Pancreas (tissue), 10 donors: ENCODE measurements at places on chromosomes 1 and 21. TPM values are rescaled to one million over a fixed set of nuclear protein-coding genes. Genes with fewer than 3 reads are reported as not detected.

GRCh38 chr1:93692983-93693591, 11.4 kb upstream of the BCAR3 start:
- DNase-seq: no peak

DNA sequence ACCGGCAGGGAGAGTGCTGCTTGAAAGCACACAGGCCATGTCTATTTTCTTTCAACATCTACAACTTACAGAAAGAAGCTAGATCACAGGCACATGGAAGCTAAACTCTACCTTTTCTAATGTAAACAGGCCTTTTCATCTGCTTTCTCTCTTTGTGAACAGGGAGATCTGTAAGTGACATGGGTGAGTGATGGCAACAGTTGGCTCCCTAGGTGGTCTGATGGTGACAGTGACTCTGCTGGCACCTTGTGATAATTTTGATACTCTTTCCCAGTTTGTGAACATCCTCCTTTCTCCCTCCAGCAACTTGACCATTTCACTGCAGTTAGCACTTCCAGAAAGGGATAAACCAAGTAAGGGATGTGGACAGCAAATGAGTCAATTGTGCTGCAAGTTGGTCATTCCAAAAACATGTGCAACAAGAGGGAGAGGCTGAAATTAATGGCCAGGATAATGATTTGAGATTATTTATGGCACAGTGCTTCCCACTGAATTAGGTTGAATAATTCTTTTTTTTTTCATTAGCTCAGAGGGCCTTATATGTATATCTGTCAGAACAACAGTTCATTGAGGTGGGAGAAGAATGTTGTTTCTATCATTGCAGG, 89.5 kb downstream of the XCL2 start:
- DNase-seq: no peak

SPRR1B gene
- total RNA-seq: not detected

DNA sequence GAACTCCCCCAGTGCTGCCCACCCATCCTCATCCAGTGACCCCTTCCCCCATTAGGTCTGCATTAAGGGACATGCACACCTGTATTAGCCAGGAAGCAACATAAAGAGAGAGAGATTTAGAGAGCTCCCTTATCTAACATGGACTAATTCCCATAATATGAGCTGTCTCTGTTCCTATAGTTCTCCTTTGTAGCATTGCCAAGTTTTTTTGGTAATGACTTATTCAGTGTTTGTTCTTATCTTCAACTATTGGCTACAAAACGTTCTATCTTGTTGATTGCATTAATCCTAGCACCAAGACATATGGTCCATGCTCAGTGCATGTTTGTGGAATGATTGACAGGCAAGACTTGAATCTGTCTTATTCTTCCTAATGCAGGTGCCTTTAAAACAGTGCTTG, 264.0 kb downstream of the ADGRL2 start:
- no peak for DNase-seq

CAMK1G gene
- not detected for total RNA-seq

OR2L5 gene
- total RNA-seq: not detected

SLC25A34 gene
- 1.9 TPM for total RNA-seq

BACE2 gene
- total RNA-seq: 85.6 TPM

DNA sequence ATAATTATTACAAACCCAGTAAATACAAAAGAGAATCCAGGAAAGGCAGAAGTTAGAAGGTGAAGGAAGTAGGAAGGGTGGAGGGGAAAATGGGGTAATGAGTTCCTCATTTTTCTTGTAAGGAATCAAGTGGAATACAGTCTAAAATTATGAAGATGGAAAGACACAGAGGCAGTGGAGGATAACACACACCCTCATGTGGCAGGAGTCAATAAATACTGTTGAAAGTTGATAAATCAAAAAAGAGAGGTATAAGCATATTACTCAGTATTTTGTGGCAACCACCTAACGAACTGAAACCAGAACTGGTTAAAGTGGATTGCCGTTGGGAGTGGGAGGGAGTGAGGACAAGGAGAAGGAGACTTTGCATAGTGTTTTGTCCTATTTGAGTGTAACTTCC, 78.6 kb upstream of the SLC44A3 start:
- no peak for DNase-seq

GRCh38 chr1:30250984-30251850, 472.2 kb downstream of the MATN1 start:
- DNase-seq: no peak

- no peak for DNase-seq
These were observed 213.7 kb upstream of the HOOK1 start for GRCh38 chr1:59601041-59601441.

GRCh38 chr1:94045465-94046056, 75.4 kb downstream of the ABCA4 start:
- DNase-seq: no peak

AMY2A gene
- total RNA-seq: 4,541 TPM

DNA sequence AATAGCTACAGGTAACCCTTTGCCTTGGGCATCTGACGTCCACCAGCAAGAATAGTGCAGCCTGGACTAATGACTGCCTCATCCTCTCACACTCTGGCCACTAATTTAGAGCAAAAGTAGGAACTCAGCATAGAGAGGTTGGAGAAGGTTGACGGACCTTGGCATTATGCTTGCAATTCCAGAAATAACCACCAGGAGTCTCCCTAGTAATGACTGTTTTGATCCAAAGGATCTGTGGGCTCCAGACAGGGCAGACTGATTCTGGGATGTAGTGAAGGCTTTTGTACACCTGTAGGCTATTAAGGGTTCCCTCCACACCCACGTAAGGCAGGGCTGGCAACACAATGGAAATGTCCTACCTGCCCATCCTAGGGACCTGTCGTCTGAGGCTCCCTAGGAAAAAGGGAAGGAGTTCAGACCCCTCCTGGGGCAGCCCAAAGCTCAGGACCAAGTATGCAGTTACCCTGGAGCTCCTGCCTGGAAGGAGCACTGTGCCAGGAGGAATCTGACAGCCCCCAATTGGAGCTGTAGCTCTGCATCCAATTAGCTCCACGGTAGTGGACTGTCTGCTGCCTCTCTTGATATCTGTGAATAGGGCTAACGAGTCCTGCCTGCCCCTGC, 91.0 kb upstream of the TMEM51 start:
- no peak for DNase-seq

DNA sequence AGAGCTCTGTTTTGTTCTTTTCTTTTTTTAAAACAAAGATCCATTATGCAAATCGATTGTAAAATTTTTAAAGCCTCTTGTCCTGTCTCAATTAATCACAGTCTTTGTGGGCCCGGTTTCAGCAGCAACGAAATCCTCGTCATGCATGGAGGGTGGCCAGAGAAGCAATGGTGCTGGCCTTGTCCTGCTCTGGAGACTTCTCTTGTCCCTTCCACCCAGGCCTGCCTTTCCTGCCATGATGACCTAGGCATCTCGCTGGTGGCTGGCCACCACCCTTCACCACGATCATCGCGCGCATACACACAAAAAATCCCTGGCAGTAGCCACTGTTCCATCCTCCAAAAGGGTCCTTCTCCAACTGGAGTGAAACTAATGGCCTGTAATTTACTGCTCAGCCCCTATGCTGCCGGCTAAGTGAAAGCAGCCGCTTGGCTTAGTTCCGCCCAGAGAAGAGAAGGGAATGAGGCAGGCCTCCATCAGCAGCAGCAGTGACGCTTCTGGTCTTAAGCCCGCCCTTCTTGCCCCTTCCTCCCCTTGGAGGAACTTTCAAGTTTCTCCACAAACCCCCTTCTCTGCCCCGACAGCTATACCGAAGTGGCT, 309.5 kb downstream of the NPHP4 start:
- DNase-seq: no peak

DNA sequence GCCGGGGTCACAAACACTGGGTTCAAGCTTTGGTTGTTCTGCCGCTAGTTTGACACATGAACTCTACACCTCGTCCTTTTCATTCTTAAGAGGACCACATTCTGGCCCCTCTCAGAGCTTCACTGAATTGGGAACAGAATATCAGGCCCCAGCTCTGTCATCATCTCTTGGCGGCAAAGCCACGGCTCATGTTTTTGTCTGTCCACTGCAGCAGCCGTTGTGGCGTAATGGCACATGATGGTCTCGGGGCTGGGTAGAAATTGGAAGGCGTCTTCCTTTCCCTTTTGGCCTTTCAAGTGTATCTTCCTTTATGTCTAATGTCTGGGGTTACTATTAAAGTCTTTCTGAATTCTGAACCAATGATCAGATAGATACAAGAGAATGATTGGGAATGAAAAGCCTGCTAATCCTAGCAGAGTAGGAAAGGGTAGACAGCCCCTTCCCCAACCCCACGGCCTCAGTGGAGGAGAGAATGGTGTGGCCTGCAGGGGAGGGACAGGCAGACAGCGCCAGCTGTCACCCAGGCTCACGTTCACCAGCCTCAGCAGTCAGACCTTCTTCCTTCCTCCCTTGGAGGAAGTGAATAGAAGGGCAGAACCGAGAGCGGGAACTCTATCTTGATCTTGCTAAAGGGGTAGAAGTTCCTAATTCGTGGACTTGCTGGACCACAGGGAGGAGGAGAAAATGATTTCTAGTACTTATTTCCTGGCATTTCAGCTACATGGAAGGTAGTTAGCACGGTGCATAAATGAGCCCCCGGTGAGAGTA, 498.1 kb downstream of the KIF26B start:
- no peak for DNase-seq

DNA sequence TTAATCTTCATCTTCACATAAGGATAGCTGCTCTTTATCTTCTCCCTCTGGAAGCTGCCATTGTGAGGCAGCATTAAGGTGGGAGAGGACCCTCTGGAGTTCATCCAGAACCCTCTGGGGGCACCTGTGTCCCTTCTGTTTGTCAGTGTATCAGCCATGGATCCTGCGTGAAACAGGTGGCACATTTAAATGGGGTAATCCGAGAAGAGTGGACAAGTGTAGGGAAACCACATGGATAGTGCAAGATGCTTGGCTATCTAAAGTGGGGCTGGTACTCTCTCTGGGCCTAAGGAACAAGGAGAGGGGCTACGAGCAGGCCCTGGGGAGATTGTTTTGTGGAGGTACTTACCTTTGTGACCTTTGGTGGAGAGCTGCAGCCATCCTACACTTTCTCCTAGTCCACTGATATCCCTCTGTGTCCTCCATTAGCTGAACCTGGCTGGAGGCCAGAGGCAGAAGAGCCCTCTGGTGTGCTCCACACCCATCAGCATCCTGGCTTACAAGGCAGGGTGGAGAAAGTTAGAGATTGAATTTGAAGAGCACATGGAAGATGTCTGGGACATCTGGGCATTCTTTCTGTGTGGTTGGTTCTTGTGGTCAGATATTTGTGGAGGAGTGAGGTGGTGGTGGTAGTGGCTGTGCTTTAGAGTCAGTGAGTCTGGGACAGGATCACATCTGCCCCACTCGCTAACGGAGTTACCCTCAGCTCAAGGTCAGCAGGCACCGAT, 117.7 kb downstream of the FGGY start:
- DNase-seq: no peak

- no peak for DNase-seq
These were observed 23.0 kb downstream of the DISP3 start for GRCh38 chr1:11501906-11502485.

DNA sequence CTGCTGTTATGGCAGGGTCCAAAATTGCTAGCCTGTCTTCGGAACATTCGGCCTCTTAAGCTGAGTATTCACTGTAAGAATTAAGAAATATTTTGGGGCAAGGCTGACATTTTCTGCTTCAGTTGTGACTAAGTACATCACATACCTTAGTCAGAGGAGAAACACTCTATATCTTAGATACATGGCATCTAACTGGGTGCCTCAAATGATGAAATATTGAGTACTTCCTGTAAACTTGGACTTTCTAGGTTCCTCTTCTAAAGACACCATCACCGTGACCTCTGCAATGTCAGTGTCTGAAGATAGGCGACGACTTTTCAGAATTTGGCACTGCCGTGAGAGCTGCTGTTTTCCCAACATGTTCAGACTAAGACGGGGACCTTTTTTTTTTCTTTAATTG, 65.6 kb downstream of the PCBP3 start:
- no peak for DNase-seq

FMO5 gene
- total RNA-seq: 32.5 TPM

FMOD gene
- 14.6 TPM for total RNA-seq

- DNase-seq: no peak
These were observed 9.4 kb upstream of the FAM3B start for GRCh38 chr21:41307219-41307618.

CYP4Z1 gene
- 0.29 TPM for total RNA-seq

LCE1D gene
- not detected for total RNA-seq

ERRFI1 gene
- 45.2 TPM for total RNA-seq

GRCh38 chr1:85447006-85447943, 17.7 kb downstream of the DDAH1 start:
- no peak for DNase-seq

- DNase-seq: no peak
These were observed 63.4 kb downstream of the KCNAB2 start for GRCh38 chr1:6108937-6109614.

GRCh38 chr1:180071759-180072158, 82.9 kb upstream of the QSOX1 start:
- DNase-seq: no peak

DNA sequence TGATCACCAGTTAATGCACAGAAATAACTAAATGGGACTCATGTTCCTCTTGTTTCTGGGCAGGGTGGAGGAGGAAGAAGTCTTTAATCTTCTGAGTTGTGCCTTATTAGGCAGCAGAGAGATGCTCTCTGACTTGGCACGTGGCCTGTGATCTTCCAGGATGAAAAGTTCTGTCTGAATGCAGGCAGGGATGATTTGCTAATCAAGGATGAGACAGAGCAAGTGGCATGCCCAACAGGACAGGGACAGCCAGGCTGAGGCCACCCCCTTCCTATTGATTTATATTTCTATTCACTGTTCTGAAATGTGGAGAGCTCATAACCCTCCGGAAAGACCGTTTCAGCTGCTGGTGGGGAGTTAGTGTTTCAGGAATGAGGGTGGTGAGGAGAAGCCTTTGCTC, 477.8 kb upstream of the CAMK1G start:
- DNase-seq: no peak

DNA sequence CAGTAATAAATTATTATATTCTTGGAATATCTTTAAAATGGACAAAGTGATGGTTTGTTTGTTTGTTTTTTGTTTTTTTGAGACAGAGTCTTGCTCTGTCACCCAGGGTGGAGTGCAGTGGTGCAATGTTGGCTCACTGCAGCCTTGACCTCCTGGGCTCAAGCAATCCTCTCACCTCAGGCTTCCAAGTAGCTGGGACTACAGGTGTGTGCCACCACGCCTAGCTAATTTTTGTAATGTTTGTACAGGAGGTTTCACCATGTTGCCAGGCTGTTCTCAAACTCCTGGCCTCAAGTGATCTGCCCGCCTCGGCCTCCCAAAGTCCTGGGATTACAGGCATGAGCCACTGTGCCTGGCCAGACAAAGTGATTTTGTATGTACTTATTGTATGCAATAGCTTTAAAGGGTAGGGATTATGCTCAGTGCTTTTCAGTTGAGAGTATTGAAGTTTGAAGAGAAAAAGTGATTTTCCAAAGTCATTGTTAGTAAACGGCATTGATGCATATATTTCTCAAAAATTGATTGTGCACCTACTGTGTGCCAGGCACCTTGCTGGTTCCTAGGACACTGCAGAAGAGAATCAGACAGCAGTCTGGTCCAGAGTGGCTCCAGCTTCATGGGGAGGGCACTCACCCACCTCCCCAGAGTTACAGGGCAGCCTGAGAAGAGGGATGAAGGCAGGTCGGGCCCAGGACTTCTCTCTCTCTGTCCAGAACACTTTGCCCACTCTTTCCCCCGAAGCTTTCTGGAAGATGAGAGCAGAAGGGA, 34.2 kb upstream of the TTC22 start:
- DNase-seq: no peak

GRCh38 chr1:167412920-167413319, 105.4 kb downstream of the CD247 start:
- DNase-seq: peak; percentile 35
